Urinary bladder (tissue), 4 donors: ENCODE measurements at places on chromosomes 12 and 14. TPM values are rescaled to one million over a fixed set of nuclear protein-coding genes. Genes with fewer than 3 reads are reported as not detected.

GRCh38 chr14:100093319-100093718 lies 28.1 kb downstream of the EVL start:
- no peak for DNase-seq

- no peak for DNase-seq
Observed at GRCh38 chr14:50082784-50083466, 33.4 kb downstream of the VCPKMT start.

- DNase-seq, result no peak
Observed at GRCh38 chr12:30782316-30783173, 27.8 kb upstream of the CAPRIN2 start.

- DNase-seq, result no peak
Observed at GRCh38 chr14:23118506-23119362, at the start of gene CEBPE. Gene CEBPE, minus strand, starts transcription at chr14:23119255. Its CDS starts 164 bp downstream, at chr14:23119091.

The PTPRR gene
- total RNA-seq, result 2.7 TPM

The DCAF4 gene
- 5.9 TPM for total RNA-seq

The ASCL1 gene
- total RNA-seq, result 0.32 TPM

DNA sequence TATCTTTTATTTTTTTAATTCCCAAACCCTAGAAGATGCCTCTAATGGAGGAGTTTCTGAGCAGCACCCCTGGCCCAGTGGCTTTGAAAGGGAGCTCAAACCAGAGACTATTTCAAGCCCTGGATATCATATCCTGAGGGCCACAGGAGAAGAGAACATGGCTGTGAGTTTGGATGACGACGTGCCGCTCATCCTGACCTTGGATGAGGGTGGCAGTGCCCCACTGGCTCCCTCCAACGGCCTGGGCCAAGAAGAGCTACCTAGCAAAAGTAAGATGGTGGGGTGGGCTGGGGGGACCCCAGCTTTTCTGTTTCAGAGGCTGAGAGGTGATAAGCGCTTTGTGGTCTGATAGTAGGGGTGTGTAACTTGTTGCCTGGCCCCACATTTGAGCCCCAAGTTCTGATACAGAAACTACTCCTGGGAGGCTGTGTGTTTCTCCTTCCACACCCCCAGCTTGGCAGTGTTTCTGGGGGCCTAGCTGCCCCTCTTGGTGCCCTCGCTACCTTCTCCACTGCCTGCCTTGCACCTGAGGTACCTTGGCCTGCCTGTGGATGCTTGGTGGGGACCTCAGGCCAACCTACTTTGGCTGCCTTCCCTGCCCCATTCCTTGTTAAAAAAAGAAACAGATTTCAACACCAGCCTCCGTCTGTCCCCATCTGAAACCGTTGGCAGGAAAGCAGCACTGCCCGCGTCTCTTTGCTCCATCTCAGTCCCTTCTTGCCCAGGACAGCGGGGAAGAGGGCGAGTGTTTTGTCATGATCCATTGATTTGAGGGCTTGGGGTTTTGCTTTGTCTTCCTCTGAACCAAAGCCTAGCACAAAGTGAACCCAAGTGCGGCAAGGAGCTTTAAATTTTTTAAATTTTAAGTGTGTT lies 5.7 kb downstream of the TPCN1 start:
- DNase-seq, result no peak

- DNase-seq, result no peak
Observed at GRCh38 chr12:2858944-2859421, 2.1 kb upstream of the TEX52 start.

- no peak for DNase-seq
Observed at GRCh38 chr14:103443111-103443510, 57.9 kb downstream of the MARK3 start.

The HOXC5 gene
- 0.42 TPM for total RNA-seq

- no peak for DNase-seq
Observed at GRCh38 chr14:65103150-65103760, 938 bp upstream of the MAX start.

DNA sequence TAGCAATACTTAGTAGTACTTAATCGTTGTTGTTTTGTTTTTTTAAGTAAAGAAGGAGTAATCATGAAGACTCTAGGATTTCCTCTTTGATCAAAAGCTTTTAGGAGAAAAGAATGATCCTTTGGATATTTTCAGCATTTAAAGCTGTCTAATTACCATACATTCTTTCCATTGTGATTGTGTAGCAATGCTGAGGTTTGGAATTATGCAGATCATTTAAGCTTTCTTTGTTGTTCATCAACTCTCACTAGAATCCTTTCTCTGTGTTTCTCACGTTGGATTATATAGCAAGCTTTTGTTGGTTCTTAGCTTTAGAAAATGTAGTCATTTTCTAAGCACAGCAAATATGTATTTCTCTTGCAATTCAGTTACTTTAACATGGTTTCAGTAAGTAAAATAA lies 25.8 kb downstream of the CCDC91 start:
- DNase-seq, result no peak

The SLC5A8 gene
- total RNA-seq, result 0.42 TPM

The ACOT6 gene
- total RNA-seq, result not detected

The SLC2A3 gene
- total RNA-seq, result 76.9 TPM

The KTN1 gene
- total RNA-seq, result 175 TPM

DNA sequence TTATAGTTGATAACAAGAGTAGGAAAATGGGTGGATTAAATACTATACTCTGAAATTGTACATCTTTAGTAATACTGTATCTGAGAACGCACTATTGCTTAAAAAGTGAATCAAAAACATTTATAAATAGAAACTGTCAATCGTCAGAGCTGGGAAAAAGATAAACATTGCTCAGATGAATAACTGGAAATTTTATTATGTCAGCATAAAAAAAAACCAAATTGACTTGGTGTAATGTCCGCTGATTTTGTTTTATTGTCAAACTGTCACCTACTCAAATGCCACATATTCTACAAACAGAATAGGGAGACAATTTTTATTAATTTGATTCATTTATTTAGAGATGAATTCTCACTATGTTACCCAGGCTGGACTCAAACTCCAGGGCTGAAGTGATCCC lies 109.3 kb upstream of the TMTC1 start:
- no peak for DNase-seq
